ENCODE measurements at places on chromosomes 13 and 19.

DNA sequence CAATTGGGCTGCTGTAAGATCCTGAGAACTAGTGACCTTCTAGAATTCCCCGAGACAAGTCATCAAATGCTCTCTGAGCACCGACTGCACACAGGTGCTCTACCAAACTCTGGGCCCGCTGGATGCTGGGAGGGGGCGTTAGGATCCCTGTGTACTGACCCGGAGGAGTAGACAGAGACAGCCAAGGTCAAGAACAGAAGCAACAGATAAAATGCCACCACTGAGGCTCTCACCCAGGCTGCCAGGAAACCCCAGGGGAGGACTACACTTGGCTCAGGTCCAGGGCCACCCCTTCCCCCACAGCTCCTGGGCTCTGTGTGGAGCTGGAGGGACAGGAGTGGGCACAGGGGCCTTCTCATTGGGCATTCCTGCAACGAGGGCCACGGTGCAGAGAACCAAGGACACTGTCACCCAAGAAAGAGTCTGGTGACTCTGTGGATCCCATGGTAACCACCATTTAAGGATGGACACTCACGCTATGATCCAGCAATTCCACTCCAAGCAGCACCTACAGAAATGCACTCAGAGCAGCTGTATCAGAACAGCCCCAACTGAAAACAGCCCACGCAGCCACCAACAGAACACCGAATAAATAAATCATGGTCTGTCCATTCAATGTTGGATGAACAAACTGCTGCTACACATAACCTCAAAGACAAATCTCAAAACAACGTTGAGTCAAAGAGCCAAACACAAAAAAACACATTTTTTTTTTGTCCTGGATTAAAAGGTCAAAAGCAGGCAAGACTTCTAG lies 16.8 kb upstream of the SLC35E1 start:
- no peak for DNase-seq

GRCh38 chr13:72168126-72168855 lies 301.3 kb upstream of the DACH1 start:
- no peak for DNase-seq

- no peak for DNase-seq
These were observed 111.1 kb downstream of the STARD13 start for GRCh38 chr13:33174491-33174890.

DNA sequence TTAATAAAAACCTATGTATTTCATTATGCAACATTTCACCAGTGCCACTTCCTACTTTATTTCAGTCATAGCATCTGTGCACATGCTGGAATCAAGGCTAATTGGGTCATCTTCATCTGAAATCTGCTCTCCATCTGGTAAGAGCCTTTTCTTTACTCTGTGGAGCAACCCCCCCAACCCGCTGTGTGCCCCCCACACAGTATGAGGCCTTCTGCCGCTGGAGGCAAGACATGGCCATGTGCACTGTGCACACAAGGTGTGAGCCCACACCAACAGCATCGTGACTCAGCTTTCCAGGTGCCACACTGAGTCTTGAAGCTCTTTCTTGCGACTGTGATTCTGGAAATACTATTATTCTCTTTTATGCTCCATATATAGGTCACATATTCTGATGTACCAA lies 471.0 kb downstream of the TBC1D4 start:
- no peak for DNase-seq

DNA sequence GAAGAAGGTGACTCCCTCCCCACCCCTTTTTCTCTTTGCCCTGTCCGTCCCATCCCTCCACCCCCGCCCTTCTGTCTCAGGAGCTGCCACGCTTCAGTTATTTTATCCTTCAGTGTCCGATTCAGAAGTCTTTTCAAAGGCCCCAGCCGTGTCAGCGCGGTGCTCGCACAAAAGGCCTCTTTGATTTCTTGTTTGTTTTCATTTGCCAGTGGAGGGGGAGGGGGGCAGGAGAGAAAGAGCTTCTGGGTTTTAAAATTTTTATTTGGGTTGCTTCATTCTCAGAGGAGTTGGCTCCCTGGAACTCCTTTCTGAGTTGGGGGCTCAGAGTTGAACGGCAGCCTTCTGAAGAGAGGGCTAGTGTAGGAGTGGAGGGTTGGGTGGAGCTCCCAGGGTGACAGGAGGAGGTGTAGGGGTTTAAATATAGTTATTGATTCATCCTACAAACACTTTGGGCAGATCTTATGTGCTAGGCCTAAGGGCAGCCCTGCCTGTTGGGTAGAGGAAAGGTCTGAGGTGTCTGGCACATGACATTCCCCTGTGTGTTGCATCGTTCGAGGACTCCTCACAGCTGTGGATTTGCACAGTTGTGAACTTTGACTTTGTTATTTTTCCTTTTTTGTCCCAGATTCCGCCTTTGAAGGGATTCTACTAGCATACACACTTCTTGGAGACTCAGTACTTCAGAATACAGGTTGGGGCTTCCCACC lies 36.8 kb downstream of the NFIX start:
- DNase-seq: no peak

DNA sequence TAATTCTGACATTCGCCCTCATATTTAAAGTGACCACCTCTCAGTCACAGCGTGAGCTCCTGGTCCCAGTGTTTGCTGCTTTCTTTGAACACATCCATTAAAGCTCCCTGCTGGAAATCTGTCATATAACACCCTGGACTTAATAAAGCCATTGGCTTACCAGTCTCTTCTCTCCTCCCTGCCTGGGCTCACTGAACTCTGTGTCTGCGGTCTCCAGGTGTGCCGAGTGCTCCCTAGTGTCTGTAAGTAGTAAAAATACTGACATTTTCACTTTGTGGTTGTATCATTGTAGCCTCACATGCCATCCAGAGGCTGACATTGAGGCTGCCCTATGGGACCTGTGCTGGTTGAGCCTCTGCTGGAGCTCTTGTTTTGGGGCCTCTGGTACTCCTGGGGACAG lies 2.6 kb upstream of the PSG11 start:
- DNase-seq: no peak

GRCh38 chr13:94214121-94214520 lies 265.4 kb downstream of the DCT start:
- DNase-seq: no peak

DNA sequence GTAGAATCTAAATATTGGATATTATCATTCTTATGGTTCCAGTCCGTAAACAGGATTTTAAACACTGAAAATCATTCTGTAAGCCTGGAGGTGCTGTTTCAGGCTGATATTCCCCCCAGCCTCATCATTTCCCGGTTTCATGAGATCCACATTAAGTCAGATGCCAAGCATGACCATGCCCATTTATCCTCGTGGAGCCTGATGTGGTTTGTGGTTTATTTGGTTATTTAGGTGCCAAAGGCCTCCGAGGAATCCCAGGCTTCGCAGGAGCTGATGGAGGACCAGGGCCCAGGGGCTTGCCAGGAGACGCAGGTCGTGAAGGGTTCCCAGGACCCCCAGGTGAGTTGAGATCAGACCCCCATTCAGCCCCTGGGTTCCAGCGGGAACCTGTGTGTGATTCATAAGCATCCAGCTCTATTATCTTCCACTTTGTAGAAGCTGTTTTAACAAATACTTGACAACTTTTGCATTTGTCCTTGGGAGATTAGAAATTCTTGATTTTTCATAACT lies 92.5 kb downstream of the RAB20 start:
- DNase-seq: no peak

- no peak for DNase-seq
These were observed 95.6 kb downstream of the DLEU7 start for GRCh38 chr13:50747737-50748350.
